ENCODE measurements at places on chromosomes 3 and 15.

- no peak for DNase-seq
These were observed 73.2 kb downstream of the CLSTN2 start for GRCh38 chr3:140007911-140008869.

- DNase-seq = no peak
These were observed 73.8 kb downstream of the ABTB1 start for GRCh38 chr3:127746400-127747057.

DNA sequence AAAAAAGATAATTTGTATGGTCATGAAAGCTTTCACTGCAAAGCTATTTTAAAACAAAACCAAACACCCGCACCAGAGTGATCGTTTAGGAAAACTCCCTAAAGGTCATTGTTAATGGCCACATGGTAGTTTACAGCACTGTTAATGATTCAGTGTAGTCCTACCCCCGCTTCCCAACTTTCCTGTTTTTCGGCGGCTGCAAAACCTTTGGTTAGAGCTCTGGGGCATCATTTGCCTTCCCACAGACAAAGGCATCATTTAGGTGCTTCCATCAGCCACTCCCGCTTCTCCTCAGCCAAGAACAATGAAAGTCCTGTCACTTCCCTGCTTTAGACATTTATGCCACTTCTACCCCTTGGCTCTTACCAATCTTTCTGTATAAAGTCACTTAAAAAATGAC, 10.6 kb downstream of the MELTF start:
- DNase-seq = no peak

GRCh38 chr3:130354430-130354829, 9.0 kb downstream of the COL6A5 start:
- DNase-seq = no peak

- DNase-seq = no peak
These were observed 79.2 kb downstream of the SST start for GRCh38 chr3:187590861-187591576.

DNA sequence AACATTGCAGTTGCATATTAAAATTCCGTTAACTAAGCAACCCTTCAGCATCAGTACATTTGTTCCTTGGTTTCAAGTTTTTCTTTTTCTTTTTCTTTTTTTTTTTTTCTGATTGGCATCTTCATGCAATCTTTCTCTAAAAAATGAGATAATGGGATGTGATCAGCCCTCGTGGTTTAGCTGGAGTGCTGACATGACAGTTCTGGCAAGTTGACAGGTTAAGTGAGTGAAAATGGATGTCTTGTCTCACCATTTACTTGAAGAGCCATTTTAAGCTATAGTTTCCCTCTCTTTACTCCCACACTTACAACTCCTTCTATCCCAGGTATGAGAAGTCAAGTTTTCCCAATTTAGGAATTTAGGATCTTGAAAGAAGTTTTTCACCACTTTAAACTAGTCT, 495.2 kb downstream of the ROBO2 start:
- no peak for DNase-seq

Data from right renal cortex interstitium (tissue), 3 donors.